Dermis lymphatic vessel endothelial cell (primary cell): ENCODE measurements at places on chromosomes 12 and 14. TPM values are rescaled to one million over a fixed set of nuclear protein-coding genes. Genes with fewer than 3 reads are reported as not detected.

Gene RAB21
- total RNA-seq, result 12.2 and 22.9 TPM in 2 replicates

Gene LIN7A
- 0.09 and 0.22 TPM in 2 replicates for total RNA-seq

Gene RHEBL1
- total RNA-seq, result 0.76 and 1.2 TPM in 2 replicates

Gene PAX9
- under 0.01 TPM in 2 replicates for total RNA-seq

Gene RASAL1
- total RNA-seq, result not detected in 2 replicates
